Testis (tissue), 5 donors: ENCODE measurements at places on chromosomes 6 and 20.

- DNase-seq, result no peak
These were observed 793 bp upstream of the PDSS2 start for GRCh38 chr6:107460083-107460631.

DNA sequence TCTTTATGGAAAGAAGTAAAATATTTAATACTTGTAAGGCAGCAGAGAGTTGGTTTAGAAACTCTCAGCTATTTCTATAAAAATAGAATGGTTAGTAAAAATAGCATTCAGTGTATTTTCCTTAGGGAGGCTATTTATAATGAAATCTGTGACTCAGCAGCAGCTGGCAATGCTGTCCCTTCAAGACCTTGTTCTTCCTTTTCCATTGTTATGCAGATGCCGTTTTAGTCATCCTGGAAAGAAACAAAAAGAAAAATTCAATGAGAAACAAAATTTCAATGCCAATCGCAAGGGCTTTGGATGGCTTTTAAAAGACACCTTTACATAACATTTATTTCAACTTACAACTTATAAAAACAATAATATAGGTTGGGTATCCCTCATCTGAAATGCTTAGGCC is 17.5 kb downstream of the MPC1 start:
- DNase-seq, result no peak

- DNase-seq, result no peak
These were observed 53.8 kb downstream of the CD40 start for GRCh38 chr20:46171909-46172308.

DNA sequence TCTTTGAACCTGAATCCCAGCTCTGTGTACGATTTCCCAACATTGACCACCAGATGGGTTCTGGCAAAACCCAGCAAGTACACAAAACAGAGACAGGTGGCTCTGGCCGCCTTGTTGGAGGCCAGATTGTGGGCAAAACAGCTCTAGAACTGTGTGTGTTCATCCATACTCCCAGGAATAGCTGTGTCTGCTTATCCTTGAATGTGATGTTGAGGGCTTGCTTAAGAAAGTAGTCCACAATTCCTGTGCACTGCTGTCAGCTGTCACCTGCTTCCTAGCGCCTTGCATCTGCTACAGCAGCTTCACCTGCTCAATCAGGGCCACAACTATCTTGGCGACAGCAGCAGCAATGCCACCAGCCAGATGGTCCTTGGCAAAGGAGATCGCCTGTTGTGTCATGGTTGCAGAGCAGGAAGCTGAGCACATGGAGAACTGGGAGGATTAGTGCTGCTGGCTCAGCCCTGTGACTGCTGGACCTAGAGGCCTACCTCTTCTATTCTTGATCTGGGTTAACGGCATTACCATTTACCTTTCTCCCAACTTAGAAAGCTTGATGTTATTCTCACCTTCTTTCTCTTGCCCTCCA is 3.7 kb upstream of the SMAP1 start:
- no peak for DNase-seq

DNA sequence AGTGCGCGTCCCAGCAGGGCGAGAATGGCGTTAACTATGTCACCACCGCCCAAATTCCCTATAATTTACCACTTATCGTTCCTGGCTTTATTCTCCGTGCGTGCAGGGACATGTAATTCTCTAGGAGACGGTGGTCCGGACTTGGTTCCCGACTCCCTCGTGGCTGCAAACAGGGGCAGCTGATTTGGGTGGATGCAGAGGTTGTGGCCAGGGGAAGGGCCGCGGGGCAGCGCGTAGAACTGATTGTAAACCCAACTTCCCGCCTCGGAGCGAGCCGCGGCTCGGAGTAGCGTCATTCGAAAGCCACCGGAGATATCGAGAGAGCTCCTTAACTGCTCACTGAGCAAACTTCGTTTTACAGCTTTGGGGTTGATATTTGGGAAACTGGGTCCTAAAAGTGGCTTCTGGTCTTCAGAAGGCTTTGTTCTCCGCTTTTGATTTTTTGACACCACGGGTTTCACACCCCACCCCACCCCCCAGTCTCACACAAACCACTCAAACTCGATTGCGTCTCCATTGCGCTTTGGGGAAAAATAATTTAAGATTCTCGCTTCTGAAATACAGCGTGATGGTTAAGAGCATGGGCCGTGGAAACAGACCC is 17.5 kb upstream of the ZSCAN9 start:
- DNase-seq, result no peak

DNA sequence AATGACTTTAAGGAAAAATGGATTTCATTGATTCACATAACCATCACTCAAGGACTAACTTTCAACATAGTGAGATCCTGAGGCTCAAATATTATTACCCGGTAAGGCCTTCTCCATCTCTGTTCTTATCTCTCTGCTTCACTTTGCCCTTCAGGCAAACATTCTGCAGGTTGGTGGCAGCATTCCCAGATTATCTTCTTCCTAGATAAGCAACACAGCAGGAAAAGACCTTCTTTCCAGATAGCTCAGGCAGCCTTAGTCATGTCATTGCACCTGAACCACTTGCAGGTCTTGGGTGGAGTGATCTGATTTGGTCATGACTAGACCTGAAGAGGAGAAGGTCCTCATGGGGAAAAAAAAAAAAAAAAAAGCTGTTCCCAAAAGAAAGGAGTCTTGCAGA is 5.3 kb upstream of the HIVEP2 start:
- no peak for DNase-seq

DNA sequence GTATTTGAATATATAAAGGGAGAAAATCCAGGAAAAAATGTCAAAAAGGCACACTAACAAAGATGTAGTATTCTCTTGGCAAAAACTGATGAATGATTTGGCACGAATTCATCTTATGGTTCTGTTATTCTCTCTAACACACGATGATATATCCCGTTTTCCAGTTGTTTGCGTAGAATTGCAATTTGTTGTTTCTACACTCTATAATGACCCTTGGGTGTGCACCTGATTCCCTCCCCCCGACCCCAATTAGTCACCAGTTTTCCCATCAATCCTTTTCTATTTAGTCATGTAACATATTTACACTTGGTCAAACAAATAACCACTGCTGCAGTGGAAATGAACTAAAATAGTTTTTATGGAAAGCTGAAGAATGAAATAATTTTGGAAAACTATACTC is 1.5 kb upstream of the ARID1B start:
- no peak for DNase-seq

GRCh38 chr20:58723628-58723984 is 31.0 kb downstream of the NPEPL1 start:
- no peak for DNase-seq

GRCh38 chr6:159919800-159920199 is 29.0 kb downstream of the MAS1 start:
- no peak for DNase-seq

DNA sequence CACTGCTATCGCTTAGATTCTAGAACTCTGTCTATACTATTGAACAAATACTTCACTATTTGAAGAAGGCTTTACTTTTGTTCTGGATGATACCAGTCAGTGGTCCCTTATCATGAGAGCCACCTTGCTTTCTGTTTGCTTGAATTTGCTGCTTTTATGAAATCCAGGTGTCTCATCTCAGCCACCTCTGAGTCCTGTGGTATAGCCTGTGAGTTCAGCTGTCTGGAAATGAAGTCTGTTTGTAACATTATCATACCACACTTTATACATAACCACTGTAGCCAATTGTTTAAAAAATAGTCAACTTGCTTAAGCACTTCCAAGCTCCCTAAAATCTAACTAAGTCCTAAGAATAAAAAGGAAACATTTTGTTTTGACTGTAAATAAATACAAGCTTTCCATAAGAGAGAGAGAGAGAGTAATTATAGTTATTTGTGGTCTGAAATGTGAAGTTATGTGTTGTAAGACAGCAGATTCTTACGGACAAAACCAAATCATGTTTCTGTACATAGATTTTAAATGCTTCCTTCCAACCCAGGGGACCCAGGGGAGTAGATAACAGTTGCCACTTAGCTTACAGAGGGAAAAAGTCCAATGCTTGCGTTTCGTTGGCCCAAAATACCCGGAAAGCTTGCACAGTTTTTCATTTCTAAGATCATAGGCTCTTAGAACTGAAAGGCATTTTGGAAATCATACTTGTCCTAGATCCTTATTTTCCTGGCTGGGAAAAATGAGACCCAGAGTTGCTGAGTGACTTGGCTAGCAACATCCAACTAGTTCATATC is 1107.8 kb upstream of the FLRT3 start:
- no peak for DNase-seq

- no peak for DNase-seq
These were observed 13.1 kb downstream of the UTRN start for GRCh38 chr6:144298194-144298593.

GRCh38 chr6:39812853-39813533 is 20.8 kb downstream of the DAAM2 start:
- DNase-seq, result peak; percentile 33

- no peak for DNase-seq
These were observed 239.5 kb downstream of the SLC24A3 start for GRCh38 chr20:19451923-19452295.

DNA sequence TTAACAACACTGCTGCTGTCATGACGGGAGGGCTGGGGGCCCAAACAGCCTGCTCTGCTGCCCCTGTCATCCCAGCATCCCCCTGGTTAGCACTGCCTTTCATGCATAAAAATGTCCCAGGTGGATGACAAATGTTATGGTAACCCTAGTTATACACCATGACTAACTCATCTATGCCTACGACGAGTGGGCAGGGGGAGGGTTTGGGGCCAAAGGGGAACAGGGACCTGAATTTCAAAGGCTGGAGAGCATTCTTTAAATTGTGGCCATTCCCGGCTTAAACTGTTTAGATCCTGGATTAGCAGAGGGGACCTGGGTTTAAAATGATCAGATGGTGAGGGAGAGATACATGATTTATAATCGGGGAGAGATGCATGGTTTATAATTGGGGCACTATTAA is 24.4 kb downstream of the GNAS-AS1 start:
- DNase-seq, result no peak

- DNase-seq, result no peak
These were observed 52.8 kb downstream of the NCOA7 start for GRCh38 chr6:125843593-125843992.
